Fibroblast of pulmonary artery (primary cell): ENCODE measurements at places on chromosomes 2 and 18.

DNA sequence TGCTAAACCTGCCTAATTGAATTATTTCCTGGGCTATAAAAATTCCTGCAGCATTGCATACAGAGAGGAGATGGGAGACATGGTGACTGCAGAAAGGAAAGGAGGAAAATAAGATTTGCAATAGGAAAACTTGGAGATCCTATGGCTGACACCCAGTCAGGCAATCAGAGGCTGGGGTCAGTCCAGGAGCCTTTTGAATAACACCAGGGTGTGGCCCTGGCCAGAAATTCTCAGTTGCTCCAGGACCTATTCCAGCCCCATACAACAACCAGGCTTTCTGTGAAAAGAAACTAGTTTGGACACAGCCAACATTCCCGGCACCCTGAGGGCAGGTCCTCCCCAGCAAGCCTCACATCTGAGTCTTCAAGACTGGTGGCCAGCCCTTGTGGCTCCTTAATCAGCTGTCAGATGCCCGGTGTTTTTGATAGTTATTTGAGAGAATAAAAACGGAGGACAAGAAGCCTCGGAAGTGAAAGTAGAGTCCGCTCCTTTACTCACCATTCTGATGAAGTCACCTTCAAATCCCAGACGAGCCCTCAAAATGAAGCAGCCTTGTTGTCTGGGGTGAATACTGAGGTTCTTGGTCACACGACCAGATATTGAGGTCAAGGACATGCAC, 31.1 kb upstream of the GMCL1 start:
- DNase-seq: peak; percentile 35

- DNase-seq: peak; percentile 84
These were observed 59.4 kb downstream of the HK2 start for GRCh38 chr2:74893332-74893731.

DNA sequence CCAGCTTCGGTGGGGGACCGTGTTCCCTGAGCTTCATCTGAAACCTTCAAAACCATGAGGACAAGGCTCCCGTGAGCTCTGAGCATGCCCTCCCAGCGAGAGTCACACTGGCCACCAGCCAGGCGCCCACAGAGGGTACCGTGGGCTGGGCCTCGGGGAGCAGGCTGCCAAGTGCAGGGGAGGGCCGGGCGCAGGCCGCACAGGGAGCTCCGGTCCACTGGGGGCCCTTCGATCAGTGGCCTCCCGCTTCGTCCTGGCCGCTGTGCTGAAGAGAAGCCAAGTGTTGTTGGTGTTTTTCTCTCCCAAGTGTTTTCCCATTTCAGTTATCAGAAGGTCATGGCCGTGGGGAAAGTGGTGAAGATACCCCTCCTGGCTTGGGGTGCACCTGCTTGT, 144.4 kb downstream of the PTGR3 start:
- no peak for DNase-seq

DNA sequence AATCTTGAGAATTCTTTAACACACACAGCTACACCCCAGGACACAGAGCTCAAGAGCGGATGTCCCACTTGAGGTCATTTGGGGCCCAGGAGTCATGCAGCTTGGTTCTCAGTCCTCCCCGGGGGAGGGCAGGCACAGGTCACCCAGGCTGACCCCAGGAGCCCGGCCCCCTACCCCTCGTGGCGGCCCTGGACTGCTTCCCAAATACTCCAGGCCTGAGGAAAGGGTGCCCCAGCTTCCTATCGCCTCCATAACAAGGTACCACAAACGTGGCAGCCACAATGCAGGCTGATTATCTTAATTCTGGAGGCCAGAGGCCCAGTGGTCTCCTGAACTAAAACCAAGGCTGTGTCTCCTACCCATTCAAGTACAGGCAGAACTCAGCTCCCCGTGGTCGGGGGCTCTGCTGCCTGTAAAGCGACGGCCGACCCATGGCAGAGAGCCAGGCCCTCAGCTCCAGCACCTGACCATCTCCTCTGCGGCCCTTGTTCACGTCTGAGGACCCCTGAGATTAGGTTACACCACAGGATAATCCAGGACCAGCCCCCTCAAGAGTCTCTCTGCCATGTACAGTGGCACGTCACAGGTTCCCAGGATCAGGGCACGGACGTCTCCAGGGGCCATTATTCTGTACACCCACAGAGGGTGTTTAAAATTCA, 10.5 kb downstream of the SLC66A2 start:
- DNase-seq: no peak

GRCh38 chr2:205073433-205074020, 528.3 kb downstream of the PARD3B start:
- DNase-seq: no peak

- peak; percentile 33 for DNase-seq
These were observed 178.8 kb upstream of the MMADHC start for GRCh38 chr2:149766339-149766738.

- DNase-seq: peak; percentile 19
These were observed 36.7 kb downstream of the RALB start for GRCh38 chr2:120289221-120289906.

- peak; percentile 55 for DNase-seq
These were observed 573 bp downstream of the KDSR start for GRCh38 chr18:63366213-63367052.

DNA sequence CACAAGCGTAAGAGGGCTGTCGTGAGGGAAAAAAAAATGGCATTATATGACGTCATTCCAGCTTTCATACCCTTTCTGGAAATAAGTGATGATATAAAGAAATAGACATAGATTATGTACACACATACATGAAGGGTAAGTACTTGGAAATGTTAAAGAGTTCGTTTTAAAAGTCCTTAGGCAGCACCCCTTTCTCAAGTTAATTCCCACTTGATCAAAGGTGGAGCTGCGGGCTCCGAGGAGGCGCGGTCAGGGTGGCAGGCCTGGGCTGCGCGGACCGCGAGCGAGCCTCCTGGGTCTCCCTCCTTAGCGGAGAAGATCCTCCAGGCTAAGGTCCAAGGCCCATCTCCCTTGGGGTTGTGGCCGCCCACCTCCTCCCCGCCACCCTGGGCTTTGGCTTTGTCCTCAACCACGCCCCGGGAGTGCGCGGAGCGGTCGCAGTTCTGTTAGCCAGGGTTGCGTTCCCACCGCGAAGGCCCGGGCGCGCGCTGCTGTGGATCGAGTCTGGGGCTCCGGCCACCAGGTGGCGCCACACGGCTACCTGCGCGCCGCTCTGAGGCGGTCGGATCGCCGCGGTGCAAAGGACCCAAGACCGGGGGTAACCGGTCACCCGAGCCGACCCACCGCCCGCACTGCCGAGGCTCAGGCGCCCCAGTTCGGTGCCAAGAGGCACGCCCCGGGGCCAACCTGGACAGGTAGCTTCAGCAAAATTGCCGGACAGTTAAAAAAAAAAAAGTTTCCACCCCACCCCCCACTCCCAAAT, 66.8 kb downstream of the HNRNPLL start:
- DNase-seq: peak; percentile 68

DNA sequence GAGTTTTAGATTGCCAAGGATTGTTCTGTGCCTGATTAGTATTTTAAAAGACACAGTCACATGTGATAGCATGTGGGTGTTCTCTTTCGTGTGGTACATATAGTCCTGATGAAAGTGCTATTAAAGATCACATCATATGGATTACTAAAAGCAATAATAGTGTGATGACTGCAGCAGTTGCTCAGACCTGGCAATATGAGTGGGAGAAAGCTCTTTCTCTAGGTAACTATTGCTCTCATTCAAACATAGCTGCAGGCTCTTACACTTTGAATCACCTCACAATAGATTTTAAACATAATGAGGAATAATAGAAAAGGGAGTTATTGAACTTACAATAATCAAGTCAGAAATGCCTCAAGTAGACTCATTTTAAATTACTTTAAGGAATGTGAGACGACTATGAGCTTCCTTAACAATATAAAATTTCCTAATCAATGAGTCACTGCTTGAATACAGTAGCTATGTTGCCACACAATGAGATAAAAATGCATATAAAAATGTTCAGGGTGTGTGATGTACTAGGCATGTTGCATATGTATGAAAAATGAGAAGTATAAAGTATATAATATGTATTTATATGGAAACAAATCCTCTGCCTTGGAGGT, 452.1 kb downstream of the TMX3 start:
- peak; percentile 83 for DNase-seq

DNA sequence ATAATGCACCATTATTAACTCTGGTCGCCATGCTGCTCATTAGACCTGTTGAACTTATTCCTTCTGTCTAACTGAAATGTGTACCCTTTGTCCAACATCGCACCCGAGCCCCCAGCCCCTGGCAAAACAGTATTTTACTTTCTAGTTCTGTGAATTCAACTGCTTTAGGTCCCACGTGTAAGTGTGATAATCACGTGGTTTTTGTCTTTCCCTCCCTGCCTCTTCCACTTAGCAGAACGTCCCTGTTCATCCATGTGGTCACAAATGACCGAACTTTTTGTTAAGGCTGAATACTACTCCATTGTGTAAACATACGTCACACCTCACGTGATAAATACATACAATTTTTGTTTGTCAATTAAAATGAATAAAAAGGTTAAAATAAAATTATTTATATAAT, 826.9 kb downstream of the DCDC2C start:
- no peak for DNase-seq

- no peak for DNase-seq
These were observed 650 bp downstream of the LHCGR start for GRCh38 chr2:48754874-48755273.

- no peak for DNase-seq
These were observed 296.0 kb upstream of the MC4R start for GRCh38 chr18:60668583-60668982.
